ENCODE measurements at places on chromosomes 11 and 22.

DNA sequence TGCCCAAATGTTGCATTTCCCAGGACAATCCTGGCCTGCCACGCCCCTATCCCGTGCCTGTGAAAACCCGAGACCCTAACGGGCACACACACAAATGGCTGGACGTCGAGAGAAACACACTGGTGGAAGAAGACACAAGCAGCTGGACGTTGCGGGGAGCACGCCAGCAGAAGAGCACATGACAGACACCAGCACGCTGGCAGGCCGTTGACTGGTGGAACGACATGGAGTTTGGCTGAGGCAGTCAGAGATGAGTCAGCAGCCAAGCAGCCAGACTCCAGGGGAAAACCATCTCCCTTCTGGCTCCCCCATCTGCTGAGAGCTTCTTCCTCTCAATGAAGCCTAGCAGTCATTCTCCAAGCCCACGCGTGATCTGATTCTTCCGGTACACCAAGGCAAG, 606.7 kb upstream of the LRRC4C start:
- H3K36me3 ChIP-seq = no peaks in the 10 kb centered on the region
- no peak for DNase-seq
- H3K4me1 ChIP-seq = no peaks in the 10 kb centered on the region
- no peaks in the 10 kb centered on the region for H3K27me3 ChIP-seq
- H3K27ac ChIP-seq = no peak overlapping the region

DNA sequence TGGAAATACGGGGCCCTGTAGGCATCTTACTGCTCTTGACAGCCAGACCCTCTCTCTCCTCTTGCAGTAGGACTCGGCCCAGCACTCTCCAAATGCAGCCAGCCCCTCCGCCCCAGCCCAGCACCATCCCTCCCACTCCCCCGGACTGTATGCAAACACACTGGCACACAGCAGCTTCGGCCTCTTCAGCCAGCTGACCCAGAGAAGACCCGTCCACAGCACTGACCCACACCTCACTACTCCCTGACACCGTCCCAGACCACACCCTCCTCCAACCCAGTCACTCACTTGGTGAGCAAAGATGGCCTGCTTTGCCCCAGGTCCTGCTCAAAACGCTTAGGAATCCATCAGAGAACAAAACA, 164.6 kb downstream of the IGLL1 start:
- DNase-seq = no peak
- H3K36me3 ChIP-seq = no peaks in the 10 kb centered on the region
- H3K27ac ChIP-seq = no peak overlapping the region
- H3K4me1 ChIP-seq = no peaks in the 10 kb centered on the region

DNA sequence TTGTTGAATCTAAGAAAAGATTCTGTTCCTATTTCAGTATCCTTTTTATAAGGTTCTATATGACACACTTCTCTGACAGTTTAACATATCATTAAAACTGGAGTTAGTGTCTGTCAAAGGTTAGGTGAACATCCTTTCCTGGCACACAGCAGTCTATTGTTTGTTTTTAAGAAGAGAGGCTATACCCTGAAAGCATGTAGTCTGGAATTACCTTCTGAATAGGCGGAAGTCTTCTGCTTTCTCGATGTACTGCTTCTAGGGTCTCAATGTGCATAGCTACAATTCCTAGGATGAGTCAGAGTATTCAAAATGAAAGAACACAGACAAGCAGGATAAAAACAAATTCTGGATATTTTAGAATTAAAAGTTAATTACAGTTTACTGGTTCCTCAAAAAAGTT, 188.6 kb downstream of the SWAP70 start:
- DNase-seq = no peak
- no peak overlapping the region for H3K27ac ChIP-seq
- no peak overlapping the region for H3K4me3 ChIP-seq
- H3K4me1 ChIP-seq = peaks cover 5% of the 10 kb centered on the region
- H3K36me3 ChIP-seq = peaks cover 10% of the 10 kb centered on the region

GRCh38 chr11:65710421-65710820, 1.6 kb upstream of the KAT5 start:
- peaks cover 15% of the 10 kb centered on the region for H3K36me3 ChIP-seq
- no peaks in the 10 kb centered on the region for H3K27me3 ChIP-seq
- no peak overlapping the region for H3K27ac ChIP-seq
- DNase-seq = no peak

DNA sequence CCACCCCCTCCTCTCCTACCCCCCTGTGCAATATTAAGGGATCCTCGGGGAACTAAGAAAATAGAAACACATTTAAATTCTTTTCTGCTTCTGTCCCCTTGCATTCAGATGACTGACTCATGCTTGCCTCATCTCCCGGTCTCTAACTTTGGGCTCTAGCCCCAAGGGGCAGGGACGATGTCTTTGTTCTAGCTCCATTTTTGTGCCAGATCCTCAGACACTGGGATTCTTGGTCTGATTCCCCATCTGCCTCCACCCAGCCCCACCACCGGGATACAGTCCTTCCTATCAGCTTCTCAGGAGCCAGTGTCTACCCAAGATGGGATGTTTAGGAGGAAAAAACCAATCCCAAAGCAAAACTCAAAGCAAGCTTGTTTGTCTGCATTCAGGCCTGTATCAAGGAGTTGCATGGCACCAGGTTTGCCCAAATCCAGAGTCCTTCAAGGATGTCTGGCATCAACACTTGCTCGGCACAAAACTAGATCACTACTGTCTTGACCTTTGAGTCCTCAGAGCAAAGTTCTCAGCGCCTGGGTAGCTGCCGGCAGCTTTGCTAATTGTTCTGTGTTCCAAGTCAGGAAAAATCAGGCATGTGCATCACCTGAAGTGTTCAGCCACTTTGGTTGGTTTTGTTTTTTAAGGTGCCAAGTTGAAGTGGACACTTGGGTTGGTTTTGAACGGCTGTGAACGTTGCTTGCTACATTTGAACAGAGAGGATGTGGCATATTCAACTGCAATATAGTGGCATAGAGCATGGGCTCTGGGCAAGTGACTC, 212.8 kb downstream of the DSCAML1 start:
- H3K27ac ChIP-seq = no peak overlapping the region
- no peaks in the 10 kb centered on the region for H3K4me1 ChIP-seq
- H3K36me3 ChIP-seq = no peaks in the 10 kb centered on the region

DNA sequence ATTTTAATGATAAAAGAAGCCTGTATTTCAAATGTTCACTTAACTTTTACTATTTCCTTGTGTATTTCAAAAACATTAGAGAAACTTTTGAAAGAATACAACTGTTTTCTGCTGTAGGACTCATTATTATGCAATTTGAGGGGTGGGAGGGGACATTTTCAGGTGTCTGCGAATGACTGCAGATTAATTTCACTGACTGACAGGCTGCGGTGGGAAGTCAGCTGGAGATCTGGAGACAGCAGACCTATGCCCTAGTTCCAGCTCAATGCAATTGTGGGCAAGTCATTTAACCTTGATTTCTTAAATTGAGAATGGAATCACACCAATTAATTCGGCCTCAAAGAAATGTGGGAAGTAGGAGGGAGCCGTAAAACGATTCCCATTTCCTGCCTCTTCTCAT, 128.7 kb downstream of the ARL14EP start:
- peaks cover 2% of the 10 kb centered on the region for H3K4me1 ChIP-seq
- no peak overlapping the region for H3K27ac ChIP-seq
- H3K4me3 ChIP-seq = no peak overlapping the region

GRCh38 chr11:92457250-92457649, 232.6 kb downstream of the FAT3 start:
- no peak overlapping the region for H3K27ac ChIP-seq
- no peak overlapping the region for H3K4me3 ChIP-seq
- H3K27me3 ChIP-seq = no peaks in the 10 kb centered on the region
- DNase-seq = no peak

- H3K4me3 ChIP-seq = no peak overlapping the region
- peak; percentile 50 for DNase-seq
- no peaks in the 10 kb centered on the region for H3K27me3 ChIP-seq
- H3K4me1 ChIP-seq = peaks cover 33% of the 10 kb centered on the region
- H3K27ac ChIP-seq = no peak overlapping the region
These were observed 1.7 kb downstream of the TIMP3 start for GRCh38 chr22:32803020-32803737.

- H3K36me3 ChIP-seq = no peaks in the 10 kb centered on the region
- H3K4me1 ChIP-seq = no peaks in the 10 kb centered on the region
- no peak for DNase-seq
- no peak overlapping the region for H3K4me3 ChIP-seq
- no peaks in the 10 kb centered on the region for H3K27me3 ChIP-seq
- H3K27ac ChIP-seq = no peak overlapping the region
These were observed 13.2 kb downstream of the GGT5 start for GRCh38 chr22:24231706-24232105.

DNA sequence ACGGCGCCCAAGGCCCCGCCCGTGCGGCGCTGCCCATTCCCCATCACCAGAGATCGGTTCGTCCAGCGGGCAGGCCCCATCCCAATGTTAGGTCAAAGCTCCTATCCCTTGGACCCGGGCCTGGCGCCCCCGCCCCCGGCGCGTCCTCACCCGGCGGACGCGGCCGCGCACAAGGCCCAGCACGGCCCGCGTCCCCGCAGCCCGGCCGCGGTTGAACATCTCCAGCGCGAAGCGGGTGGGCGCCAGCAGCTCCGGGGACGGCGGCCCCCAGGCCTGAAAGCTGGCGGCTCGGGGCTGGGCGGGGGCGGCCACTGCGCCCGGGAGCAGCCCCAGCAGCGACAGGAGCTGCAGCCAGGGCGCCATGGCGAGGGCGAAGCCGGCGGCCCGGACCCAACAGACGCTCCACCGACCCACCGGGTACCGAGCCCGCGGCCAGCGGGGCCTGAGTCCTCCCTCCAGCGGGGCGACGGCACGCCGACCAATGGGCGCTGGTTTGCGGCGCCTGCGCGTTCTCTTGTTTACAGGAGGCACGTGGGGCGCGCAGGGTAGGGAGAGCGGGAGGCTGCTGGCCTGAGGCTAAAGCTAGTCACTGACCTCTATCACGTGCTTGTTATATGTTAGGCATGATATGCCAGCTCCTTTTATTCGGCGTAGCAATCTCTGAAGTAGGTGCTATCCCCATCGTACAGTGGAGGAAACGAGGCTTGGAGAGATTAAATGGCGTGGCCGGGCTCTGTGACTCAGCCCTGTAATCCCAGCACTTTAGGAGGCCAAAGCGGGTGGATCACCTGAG, at the start of gene CTSF:
Gene CTSF, minus strand, starts transcription at position 483 of the 793 bp plus-strand sequence. Its CDS starts 120 bp downstream, at position 363.
- peak; percentile 78 for DNase-seq
- peak within 1 kb of the TSS; percentile 58 for H3K4me3 ChIP-seq
- peaks cover 2% of the 10 kb centered on the region for H3K4me1 ChIP-seq
- no peaks in the 10 kb centered on the region for H3K27me3 ChIP-seq
- peaks cover 8% of the 10 kb centered on the region for H3K36me3 ChIP-seq

- no peaks in the 10 kb centered on the region for H3K36me3 ChIP-seq
- no peaks in the 10 kb centered on the region for H3K27me3 ChIP-seq
- no peak for DNase-seq
- peaks cover 13% of the 10 kb centered on the region for H3K4me1 ChIP-seq
- no peak overlapping the region for H3K4me3 ChIP-seq
These were observed 6.0 kb upstream of the ARHGAP42 start for GRCh38 chr11:100681064-100681502.

DNA sequence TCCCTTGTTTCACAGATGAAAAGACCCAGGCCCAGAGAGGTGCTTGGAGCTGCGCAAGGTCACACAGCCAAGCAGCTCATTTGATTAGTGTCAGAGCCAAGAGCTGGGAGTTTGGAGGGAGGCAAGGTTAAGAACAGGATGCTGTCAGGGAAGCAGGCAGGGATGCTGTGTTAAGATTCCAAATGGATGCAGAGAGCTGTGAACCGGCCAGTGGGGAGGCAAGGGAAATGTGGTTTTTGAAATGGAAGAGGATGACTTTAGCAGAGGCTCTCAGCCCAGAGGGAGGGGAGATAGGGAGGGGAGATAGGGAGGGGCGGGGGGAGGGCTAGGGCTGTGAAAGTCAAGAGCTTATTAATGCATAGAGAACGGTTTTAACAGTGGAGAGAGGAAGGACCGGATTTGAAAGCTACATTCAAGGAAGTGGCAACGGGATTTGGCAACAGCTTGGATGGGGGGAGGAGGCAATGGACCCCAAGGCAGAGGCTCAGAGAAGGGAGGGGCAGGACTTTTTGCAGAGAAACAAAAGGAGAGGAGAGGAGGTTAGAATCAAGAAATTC, 13.0 kb downstream of the RTN4RL2 start:
- peaks cover 34% of the 10 kb centered on the region for H3K4me1 ChIP-seq
- no peaks in the 10 kb centered on the region for H3K27me3 ChIP-seq
- no peaks in the 10 kb centered on the region for H3K36me3 ChIP-seq
- DNase-seq = no peak
- H3K27ac ChIP-seq = no peak overlapping the region

GRCh38 chr22:45336971-45337431, 27.3 kb downstream of the FAM118A start:
- H3K27ac ChIP-seq = peak overlapping the region; percentile 81
- H3K36me3 ChIP-seq = peaks cover 11% of the 10 kb centered on the region
- no peak overlapping the region for H3K4me3 ChIP-seq
- DNase-seq = no peak

DNA sequence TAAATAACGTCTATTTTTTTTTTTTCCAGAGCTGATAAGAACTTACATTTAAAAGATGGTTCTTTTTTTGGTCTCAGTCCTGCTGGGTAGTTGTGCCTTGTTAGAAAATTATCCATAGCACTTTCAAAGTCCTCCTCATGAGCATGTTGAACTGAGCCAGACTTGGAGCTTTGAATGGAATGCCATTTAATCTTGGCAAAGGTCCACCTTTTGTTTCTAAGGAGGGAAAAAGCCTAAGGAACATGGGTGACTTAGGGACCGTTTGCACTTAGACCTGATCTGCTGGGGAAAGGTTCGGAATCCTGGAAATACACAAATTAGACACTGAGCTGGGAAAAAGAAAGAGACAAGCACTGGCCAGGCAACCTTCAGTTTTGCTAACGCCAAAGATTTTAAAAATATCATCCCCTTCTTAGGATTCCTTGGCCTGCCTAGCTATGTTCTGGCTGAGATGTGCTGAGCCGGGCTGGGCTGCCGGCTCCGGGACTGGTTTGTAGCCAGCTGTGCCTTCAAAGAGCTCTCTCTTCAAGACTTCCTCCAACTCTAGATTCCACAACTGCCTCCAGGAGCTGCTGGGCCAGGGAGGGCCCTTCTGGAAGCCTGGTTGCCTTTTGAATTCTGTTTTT, 67.4 kb downstream of the ENDOD1 start:
- DNase-seq = no peak
- H3K27ac ChIP-seq = no peak overlapping the region
- H3K27me3 ChIP-seq = no peaks in the 10 kb centered on the region
- peaks cover 11% of the 10 kb centered on the region for H3K4me1 ChIP-seq
- no peaks in the 10 kb centered on the region for H3K36me3 ChIP-seq

DNA sequence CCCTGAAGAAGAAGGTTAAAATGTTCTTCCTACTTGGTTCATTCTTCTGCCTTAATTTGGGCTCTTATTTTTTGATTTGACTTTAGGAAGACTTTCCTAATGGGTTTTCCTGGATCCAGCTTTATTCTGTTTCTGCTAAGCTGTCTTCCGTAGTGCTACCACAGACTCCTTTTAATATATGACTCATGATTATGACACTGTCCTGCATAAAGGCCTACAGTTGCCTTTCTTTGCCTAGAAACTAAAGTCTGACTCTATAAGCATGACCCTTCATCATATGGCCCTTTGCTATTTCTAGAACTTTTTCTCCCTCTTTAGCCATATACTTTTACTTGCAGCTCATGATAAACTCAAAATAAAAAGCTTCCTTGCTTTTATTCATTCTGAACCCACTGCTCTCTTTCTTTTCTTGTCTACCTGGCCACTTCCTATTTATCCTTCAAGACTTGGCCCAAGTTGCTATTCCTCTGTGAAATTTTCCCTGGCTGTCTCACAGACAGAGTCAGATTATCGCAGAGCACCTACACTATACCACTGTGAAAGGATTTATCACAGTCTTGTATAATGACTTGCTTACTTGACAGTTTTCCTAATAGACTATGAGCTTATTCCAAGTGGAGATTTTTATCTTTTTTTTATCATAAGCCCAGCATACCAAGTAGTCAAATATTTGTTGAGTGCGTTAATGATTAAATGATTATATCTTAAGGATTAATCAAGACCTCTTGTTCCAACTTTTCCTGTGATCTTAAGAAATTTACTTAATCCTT, 24.7 kb downstream of the TBCEL start:
- no peaks in the 10 kb centered on the region for H3K27me3 ChIP-seq
- no peak overlapping the region for H3K27ac ChIP-seq
- no peak for DNase-seq
- H3K4me1 ChIP-seq = no peaks in the 10 kb centered on the region
- peaks cover 13% of the 10 kb centered on the region for H3K36me3 ChIP-seq

Measured in liver (tissue), 10 donors.